Stimulated activated CD8-positive, alpha-beta memory T cell treated with anti-CD3 and anti-CD28 coated beads, Interleukin-15, amount 100 ng/mL, for 24 hours (primary cell): ENCODE measurements at places on chromosomes 6 and 20.

DNA sequence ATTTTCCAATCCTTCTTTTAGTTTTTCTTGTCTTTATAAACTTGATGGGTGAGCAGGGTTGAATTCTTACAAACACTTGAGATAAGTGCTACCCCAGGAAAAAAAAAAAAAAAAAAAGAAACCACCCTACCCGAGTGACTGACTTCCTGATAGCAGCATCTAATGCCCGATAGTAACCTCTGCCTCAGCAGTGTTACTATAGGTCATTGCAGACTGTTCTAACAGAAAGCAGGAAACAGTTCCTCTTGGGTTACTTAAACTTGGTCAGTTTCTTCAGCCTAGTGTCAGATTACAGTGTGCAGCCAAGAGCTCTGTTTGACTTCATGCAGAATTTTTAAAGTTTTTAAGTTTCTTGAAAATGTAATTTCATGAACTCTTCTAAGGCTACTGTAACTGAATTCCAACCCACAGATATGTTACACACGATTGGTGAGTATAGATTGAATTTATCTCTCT is 2.1 kb downstream of the MYLIP start:
- DNase-seq = no peak

GRCh38 chr6:41462033-41462432 is 84.1 kb upstream of the FOXP4 start:
- DNase-seq = no peak

GRCh38 chr20:63056236-63057170 is 49.7 kb upstream of the BHLHE23 start:
- peak; percentile 16 for DNase-seq

GRCh38 chr20:8851446-8851845 is 217.4 kb upstream of the PLCB4 start:
- no peak for DNase-seq
